ENCODE measurements at places on chromosomes 6 and 20.

GRCh38 chr6:113406048-113406695, 451.0 kb upstream of the MARCKS start:
- DNase-seq = no peak
- no peaks in the 10 kb centered on the region for H3K27me3 ChIP-seq
- no peak overlapping the region for H3K27ac ChIP-seq
- no peak overlapping the region for H3K4me3 ChIP-seq
- no peaks in the 10 kb centered on the region for H3K36me3 ChIP-seq

GRCh38 chr6:148316308-148316707, 26.3 kb upstream of the SASH1 start:
- H3K36me3 ChIP-seq = no peaks in the 10 kb centered on the region
- no peak for DNase-seq
- no peaks in the 10 kb centered on the region for H3K27me3 ChIP-seq

GRCh38 chr6:45521226-45521625, 143.5 kb upstream of the SUPT3H start:
- H3K36me3 ChIP-seq = no peaks in the 10 kb centered on the region
- no peaks in the 10 kb centered on the region for H3K27me3 ChIP-seq
- H3K4me3 ChIP-seq = no peak overlapping the region
- no peak overlapping the region for H3K27ac ChIP-seq
- no peak for DNase-seq

- H3K4me1 ChIP-seq = no peaks in the 10 kb centered on the region
- H3K27ac ChIP-seq = peak overlapping the region; percentile 33
- no peak for DNase-seq
- H3K27me3 ChIP-seq = no peaks in the 10 kb centered on the region
- no peak overlapping the region for H3K4me3 ChIP-seq
- no peaks in the 10 kb centered on the region for H3K36me3 ChIP-seq
Measured at GRCh38 chr6:109237077-109237985, 142.0 kb downstream of the CEP57L1 start.

DNA sequence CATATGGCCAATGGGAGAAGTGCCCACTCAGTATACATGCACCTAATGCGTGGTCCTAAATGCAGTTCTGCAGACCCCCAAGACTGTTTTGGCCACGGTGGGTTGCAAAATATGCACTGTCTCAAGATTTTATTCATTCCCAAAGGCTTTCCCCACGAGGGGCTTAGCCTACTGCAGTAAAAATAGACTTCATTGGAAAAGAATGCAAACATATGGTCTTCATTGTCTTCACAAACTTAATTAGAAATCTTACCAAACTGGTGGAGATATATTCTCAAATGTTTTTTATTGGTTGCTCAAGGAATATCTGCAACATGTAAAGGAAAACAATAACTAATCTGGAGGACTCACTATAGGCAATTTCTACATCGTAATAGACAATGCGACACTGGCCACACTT, 31.6 kb upstream of the PRL start:
- H3K27ac ChIP-seq = no peak overlapping the region
- H3K4me1 ChIP-seq = no peaks in the 10 kb centered on the region
- no peaks in the 10 kb centered on the region for H3K36me3 ChIP-seq
- H3K27me3 ChIP-seq = no peaks in the 10 kb centered on the region
- no peak overlapping the region for H3K4me3 ChIP-seq

DNA sequence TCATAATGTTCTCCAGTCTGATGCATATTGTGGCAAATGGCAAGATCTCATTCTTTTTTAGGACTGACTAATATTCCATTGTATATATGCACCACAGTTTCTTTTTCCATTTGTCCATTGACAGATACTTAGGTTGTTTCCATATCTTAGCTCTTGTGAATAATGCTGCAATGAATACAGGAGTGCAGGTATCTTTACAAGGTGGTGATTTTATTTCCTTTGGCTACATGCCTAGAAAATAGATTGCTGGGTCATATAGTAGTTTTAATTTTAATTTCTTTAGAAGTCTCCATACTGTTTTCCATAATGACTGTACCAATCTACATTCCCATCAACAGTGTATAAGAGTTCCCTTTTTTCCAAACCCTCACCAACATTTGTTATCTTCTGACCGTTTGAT, 97.5 kb downstream of the TRMT11 start:
- DNase-seq = no peak
- no peaks in the 10 kb centered on the region for H3K27me3 ChIP-seq
- no peak overlapping the region for H3K27ac ChIP-seq
- no peaks in the 10 kb centered on the region for H3K4me1 ChIP-seq
- no peaks in the 10 kb centered on the region for H3K36me3 ChIP-seq

Measured in CD8-positive, alpha-beta memory T cell (primary cell).